ENCODE measurements at places on chromosomes 6 and 20. TPM values are rescaled to one million over a fixed set of nuclear protein-coding genes. Genes with fewer than 3 reads are reported as not detected.

ACOT8 gene
- total RNA-seq = 36.1 TPM

SPATA2 gene
- total RNA-seq = 4.4 TPM

TGM3 gene
- 0.66 TPM for total RNA-seq

RCAN2 gene
- total RNA-seq = 37.3 TPM

SAYSD1 gene
- 22.7 TPM for total RNA-seq

PTCRA gene
- total RNA-seq = not detected

WFDC5 gene
- not detected for total RNA-seq

CDH26 gene
- 4.6 TPM for total RNA-seq

Data from camera-type eye (tissue), 1 donor.